ENCODE measurements at places on chromosomes 11 and 22. TPM values are rescaled to one million over a fixed set of nuclear protein-coding genes. Genes with fewer than 3 reads are reported as not detected.

CATSPER1 gene
- not detected for total RNA-seq

ATG16L2 gene
- total RNA-seq: 19.3 TPM

SORL1 gene
- 3.0 TPM for total RNA-seq

CYB5R2 gene
- total RNA-seq: 2.2 TPM

USH1C gene
- total RNA-seq: not detected

IGSF9B gene
- 21.7 TPM for total RNA-seq

FBLN1 gene
- 371 TPM for total RNA-seq

Data from esophagus muscularis mucosa (tissue), 4 donors.